ENCODE measurements at places on chromosomes 16 and 17.

DNA sequence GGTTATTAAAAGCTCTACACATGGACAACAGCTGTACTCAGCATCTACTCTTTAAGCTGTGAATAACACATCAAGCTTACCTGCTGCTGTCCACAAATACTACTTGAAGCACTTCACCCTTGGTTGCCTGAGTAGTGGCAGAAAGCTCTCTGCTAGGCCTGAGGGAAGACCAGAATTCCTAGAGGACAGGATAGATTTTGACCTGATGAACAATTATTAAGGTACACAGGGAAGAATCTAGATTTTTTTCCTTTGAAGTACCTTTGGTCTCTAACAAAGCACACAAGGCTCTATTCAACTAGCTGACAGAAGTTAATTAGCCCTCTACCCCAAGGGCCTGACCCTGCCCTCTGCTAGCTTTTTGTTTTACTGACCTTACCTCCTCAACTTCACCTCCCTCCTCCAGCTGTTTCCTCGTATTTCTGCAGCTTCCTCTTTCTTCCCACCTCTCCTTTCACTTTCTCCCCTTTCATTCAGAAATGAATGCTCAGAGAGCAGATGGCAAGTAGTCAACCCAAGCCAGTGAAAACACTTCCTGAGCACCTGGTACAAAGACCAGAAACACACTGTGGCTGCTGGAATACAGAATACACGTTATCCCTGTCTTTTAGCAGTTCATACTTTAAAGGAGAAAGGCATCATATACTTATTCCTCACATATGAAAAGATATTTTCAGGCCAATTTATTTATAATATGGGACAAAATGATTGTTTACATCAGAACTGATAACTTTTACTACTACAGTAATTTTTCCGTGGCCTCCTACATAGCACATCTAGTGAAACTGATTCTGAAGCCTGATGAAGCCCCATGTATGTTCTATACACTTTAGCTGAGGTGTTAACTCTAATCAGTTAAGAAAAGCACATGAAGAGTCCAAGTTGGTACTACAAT, 5.7 kb upstream of the VEZF1 start:
- DNase-seq, result peak; percentile 90

GRCh38 chr16:79163691-79164387, 436.7 kb downstream of the MAF start:
- DNase-seq, result peak; percentile 87

DNA sequence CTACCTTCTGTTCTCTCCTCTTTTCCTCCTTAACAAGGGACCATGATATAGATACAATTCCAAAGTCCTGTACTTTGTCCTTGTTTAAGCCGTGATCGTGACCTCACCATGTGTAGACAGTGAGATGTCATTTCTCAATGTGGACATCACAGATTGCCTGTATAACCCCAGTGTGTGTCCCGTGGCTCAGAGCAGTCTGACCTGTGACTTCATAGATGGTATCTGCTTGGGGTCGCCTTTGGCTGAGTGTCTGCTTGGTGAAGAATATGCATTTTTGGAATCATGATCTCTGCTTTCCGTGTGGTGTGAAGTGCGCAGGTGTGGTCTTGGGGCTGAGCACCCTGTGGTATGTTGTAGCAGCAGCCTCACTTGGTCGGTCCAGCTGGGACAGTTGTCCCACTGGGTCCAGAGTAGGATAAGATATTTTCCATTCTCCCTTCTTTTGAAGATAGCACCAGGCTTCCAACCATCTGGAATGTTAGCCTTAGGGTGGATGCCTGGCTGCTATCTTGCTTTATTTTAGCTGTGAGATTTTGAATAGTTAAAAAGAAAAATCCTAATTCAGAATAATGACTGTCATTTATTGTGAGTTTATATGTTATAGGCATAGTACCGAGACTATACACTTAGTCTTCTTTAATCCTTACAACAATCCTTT, 13.4 kb downstream of the MSI2 start:
- DNase-seq, result no peak

DNA sequence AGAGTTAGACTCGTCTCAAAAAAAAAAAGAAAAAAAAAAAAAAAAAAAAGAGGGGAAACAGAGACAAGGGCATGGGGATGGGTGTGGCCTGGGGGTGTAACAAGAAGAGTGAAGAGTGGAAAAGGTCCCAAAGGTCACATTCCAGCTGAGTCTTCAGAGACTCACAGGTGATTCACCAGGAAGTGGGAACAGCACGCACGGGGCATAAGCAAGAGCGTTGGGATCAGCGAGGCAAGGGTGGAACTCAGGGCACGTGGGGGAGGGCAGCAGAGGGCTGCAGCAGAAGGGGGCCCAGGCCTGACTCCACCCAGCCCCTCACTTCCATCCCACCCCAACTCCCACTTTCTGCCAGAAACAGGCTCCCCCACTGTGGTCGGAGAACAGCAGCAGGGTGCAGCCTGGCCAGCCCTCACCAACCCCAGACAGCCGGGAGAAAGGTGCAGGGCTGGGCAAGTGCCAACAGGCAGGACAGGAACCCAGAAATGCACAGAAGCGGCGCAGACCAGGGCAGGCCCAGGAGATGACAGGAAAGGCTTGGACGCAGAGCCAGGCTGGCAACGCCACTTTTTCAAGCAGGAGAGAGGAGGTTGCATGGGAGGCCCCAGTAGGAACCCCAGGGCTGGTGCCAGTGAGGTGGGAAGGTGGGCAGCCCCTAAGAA, 3.3 kb downstream of the MEAK7 start:
- no peak for DNase-seq

DNA sequence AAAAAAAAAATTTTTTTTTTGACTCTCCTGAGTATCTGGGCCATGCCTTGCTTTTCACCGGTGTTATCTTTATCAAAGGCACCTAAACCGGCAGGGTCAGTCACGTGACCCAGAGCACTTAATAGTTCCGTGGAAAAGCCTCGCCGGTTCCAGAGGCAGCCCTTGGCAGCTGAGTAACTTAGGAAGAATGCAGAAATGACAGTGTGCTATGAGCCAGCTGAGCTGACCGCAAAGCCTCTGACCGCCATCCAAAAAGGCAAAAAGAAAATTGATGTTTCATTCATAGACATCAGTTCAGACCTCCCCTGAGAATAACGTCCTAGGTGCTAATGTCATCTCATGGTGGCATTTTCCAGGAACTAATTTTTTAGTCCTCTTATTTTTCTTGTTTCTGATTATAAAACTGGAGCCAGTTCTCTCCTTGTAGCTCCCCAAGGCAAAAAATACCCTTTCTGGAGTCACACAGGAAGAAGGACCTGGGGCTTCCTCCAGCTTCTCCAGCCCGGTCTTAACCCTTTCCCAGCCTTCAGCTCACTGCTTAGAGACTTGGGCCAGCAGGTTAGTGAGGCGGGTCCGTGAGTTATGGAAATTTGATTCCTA, 122.6 kb downstream of the SOCS1 start:
- DNase-seq, result no peak

GRCh38 chr17:76379646-76380376, 4.6 kb upstream of the SPHK1 start:
- DNase-seq, result no peak

DNA sequence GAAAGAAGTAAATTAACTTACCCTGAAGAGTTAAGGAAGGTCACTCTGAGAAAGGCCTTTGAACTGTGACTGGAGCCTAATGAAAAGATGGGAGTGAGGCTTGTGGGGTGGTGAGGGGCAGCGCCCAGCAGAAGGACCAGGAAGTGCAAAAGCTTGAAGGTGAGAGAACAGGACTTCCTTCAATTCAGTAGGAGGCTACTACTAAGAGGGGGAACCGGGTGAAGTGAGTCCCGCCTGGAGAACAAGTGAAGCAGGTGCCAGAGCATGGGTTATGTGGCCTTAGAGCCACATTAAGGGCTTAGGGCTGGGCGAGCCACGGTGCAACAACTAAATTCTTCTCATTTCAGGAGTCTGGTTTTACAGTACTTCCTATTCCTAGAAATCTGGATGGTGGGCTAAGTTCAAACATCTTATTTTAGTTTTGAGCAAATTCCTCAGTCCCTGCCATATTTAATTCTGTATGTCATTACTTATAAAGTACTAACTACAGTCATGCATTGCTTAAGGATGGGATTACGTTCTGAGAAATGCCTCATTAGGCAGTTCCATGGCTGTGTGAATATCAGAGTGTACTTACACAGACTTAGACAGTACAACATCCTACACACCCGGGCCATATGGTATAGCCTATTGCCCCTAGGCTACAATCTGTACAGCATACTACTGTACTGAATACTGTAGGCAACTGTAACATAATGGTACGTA, 5.1 kb downstream of the CFAP20 start:
- no peak for DNase-seq

- no peak for DNase-seq
Measured at GRCh38 chr17:81196505-81197408, 26.0 kb downstream of the CEP131 start.

GRCh38 chr16:22711847-22712246, 102.1 kb upstream of the HS3ST2 start:
- no peak for DNase-seq

- peak; percentile 49 for DNase-seq
Measured at GRCh38 chr17:39001703-39002637, 34.8 kb upstream of the FBXO47 start.

- peak; percentile 37 for DNase-seq
Measured at GRCh38 chr17:16439303-16439791, 24.0 kb downstream of the TRPV2 start.

GRCh38 chr17:16987066-16987829, 15.3 kb upstream of the TNFRSF13B start:
- DNase-seq, result no peak

- no peak for DNase-seq
Measured at GRCh38 chr17:35314415-35315216, 58.8 kb downstream of the SLFN11 start.

DNA sequence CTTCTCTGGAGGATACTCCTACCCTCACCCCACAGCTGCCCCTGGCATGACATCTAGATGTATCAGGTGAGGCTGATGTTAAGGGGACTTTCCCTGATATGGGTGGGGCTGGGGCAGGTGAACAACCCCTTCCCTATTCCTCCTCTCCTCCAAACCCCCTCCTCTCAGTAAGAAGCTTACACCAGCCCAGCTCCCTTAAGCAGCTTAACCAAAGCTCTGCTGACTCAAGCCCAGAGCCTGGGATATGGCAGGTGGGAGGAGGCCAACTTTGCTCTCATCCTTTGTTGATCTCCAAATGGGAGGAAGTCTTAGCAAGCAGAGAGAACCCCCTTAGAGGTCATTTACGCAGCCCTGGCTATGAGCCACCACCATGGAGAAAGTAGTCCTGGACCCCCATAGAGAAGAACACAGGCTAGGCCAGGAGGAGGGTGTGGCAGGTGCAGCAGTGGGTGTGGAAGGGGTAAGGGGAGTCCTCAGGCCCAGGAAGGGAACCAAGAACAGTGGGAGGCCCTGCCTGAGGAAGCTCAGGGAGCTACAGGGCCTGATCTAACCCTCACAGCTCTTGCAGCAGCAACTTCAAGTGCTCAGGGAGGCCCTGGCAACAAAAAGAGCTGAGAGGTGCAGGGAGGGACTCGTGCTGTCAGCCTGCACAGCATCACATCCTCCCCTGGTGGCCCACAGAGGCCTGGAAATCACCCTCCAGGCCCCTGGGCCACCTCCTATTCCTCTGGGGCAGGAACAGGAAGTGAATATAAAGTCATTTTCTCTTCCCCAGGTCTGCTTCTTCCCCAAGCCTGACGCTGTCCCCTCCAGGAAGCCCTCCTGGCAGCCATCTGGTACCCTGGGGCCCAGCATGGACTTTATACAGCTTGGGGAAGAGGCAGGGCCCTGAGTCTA, 2.9 kb downstream of the UNC119 start:
- peak; percentile 27 for DNase-seq

DNA sequence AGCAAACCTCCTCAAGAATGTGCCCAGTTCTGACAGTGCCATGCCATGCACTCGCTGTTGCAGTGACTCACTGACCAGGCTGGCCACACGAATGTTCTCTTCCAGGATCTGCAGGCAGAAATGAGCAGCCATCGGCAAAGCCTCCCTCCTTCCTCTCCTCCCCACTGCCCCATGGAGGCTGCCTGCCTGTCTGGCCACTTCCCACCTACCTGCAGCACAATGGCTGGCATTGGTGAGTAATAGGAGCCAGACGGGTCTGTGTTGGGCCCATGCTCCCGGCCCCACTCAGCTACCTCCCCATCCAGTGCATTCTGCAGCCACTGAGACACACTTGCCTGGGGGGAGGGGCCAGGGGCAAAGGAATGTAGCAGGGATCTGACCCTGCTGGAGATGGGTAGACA, 2.8 kb upstream of the MATCAP1 start:
- DNase-seq, result no peak

DNA sequence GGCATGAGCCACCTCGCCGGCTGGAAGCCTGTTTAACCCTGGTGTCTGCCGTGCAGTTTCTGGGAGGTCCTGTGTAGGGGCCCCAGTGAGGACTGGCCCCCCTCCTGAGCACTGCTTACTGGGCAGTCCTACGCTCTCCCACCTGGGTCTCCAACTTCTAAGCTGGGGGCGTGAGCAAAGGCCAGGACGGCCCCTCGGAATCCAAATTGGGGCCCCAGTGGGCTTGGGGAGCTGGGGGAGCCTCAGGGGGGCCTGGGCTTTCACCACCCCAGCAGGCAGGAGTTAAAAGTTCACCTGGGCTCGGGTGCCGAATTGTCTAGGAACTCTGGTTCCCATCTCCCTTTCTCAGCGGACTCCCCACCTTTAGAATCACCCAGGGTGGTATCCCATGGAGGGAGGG, 7.2 kb upstream of the SLC38A10 start:
- no peak for DNase-seq

DNA sequence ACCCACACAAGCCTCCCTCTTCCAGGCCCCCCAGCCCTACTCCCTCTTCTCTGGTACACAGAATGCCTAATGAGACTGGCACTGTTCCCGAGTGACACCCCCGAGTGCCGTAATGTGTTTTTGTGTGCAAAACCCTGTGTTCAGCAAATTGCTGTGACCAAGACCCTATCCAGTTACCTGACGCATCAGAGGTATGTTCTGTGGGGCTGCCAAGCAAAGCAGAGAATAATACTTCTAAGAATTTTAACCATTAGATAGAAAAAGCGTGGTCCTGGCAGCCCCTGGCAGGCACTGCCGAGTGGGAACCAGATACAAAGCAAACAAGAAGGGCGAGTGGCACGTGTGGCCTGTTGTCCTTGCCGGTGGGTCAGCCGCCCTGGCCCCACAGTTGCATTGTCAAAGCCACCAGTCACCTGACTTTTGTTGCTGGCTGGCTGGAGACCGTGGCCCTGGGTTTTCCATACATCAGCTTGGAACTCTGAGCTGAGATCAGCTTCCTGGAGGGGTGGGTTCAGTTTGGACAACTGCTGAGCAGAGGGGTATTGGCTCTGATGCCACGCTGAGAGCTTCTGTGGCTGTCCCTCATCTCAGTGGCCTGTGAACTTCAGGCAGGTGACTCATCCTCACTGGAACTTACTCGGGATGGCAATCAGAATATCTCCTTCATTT, 69.1 kb upstream of the BRD7 start:
- no peak for DNase-seq

- no peak for DNase-seq
Measured at GRCh38 chr17:81453076-81453475, 57.8 kb downstream of the BAHCC1 start.

GRCh38 chr16:14446796-14447195, 183.3 kb downstream of the PARN start:
- no peak for DNase-seq

- DNase-seq, result peak; percentile 90
Measured at GRCh38 chr17:44279666-44280391, 11.9 kb upstream of the SLC4A1 start.

All from OCI-M1 (cell line).